Left ventricle myocardium inferior (tissue), 1 donor: ENCODE measurements at places on chromosomes 1 and 21. TPM values are rescaled to one million over a fixed set of nuclear protein-coding genes. Genes with fewer than 3 reads are reported as not detected.

The KRTAP21-2 gene
- not detected for total RNA-seq

The APOBEC4 gene
- total RNA-seq = 0.11 TPM

The C1QTNF12 gene
- 0.55 TPM for total RNA-seq

The PCP4L1 gene
- total RNA-seq = not detected

The PLA2G5 gene
- 51.4 TPM for total RNA-seq

The CFAP141 gene
- total RNA-seq = not detected

- DNase-seq = no peak
Measured at GRCh38 chr1:244861683-244862082, 2.7 kb downstream of the HNRNPU start.

DNA sequence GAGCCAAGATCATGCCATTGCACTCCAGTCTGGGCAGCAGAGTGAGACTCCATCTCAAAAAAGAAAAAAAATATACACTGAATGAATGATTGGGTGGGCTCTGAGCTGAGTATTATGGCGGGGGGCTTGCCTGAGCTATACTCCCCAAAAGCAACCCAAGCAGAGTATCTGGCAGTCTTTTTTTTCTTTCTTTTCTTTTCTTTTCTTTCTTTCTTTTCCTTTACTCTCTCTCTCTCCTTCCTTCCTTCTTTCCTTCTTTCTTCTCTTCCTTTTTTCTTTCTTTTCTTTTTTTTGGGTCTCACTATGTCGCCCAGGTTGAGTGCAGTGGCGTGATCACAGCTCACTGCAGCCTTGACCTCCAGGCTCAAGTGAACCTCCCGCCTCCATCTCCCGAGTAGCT, 27.7 kb downstream of the KIAA1614 start:
- no peak for DNase-seq

GRCh38 chr1:45846931-45847330, 43.5 kb downstream of the MAST2 start:
- DNase-seq = no peak

GRCh38 chr1:17045150-17045549, 8.7 kb downstream of the SDHB start:
- no peak for DNase-seq

GRCh38 chr1:3213730-3214129, 144.7 kb downstream of the PRDM16 start:
- no peak for DNase-seq

DNA sequence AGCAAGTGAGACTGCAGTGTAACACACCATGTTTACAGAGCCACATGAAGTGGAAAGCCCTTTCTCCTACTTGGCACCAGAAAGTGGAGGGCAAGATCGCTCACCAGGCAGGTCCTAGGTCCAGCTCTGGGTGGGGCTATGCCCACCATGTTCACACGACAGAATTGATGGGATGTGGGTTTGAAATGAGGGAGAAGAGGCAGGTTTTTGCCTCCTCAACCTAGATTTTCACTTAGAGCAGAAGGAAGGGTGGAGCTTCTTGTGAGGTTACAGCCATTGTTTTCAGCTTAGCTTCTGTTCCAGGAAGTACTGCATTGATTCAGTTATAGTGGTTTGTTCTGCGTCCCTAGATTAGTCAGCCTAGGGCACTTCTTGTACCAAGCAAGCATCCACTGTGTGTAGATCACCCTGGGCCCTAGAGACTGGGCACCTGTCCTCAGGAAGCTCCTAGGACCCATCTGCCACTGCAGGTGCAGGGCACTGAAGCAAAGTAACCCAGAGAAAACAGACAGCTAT, 2.3 kb downstream of the CD53 start:
- DNase-seq = no peak

DNA sequence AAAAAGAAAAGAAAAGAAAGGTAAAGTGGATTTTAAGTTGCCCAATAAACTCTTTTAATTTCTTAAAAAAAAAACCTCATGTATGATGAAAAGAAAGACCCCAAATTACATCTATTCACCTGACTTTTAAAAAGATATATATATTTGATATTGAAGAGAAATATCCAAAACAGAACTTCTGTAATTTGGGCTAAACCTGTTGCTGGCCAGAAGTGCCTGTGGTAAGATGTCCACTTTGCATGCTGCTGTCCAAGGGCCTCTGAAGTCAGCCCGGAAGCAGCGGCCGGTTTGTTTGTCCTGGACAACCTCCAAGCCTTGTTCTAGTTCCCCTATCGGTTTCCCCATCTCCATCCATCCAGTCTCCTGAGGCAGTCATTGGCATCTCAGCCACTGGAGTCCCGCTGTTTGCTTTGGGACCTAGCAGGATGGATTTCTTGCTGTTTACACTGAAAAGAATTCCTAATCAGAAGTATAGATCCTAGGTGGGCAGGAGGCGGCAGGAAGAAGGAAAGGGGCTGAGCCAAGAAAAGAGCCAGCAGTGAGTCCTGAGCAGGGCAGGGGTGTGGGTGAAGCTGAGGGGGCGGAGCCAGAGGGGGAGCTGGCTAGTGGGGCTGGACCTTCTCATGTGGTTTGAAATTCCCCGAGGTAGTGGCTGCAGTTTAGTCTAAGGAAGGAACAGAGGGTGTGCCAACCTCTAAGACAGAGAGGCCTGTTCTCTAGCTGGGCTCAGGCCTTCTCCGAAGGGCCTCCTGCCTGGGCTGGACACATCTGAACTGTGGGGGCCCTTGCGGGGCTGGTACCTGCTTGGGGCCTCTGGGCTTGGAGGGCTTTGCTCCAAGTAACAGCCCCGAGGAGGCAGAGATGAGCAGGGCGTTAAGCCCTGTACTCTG, 3.3 kb downstream of the NCMAP start:
- DNase-seq = peak; percentile 48

DNA sequence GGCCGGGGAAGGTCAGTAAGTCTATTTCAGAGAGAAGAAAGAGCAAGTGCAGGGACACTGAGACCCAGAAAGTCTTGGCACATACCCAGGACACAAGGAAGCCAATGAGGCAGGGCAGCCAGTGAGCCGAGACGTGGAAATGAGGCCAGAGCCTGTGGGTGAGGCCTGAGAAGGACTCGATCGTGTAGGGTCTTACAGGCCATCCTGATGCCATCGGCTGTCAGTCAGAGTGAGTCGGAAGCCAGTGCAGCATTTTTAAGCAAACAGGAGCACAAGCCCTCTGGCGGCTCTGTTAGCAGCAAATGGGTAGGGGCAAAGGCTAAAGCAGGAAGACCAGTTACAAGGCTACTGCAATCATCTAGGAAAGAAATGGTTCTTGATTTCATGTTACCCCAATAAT, 6.1 kb upstream of the GJB3 start:
- DNase-seq = no peak

- DNase-seq = no peak
Measured at GRCh38 chr1:5595531-5596170, 396.6 kb downstream of the NPHP4 start.

GRCh38 chr1:8554956-8555534, 237.1 kb downstream of the SLC45A1 start:
- DNase-seq = no peak

GRCh38 chr21:32764186-32764585, 7.4 kb downstream of the PAXBP1 start:
- no peak for DNase-seq

DNA sequence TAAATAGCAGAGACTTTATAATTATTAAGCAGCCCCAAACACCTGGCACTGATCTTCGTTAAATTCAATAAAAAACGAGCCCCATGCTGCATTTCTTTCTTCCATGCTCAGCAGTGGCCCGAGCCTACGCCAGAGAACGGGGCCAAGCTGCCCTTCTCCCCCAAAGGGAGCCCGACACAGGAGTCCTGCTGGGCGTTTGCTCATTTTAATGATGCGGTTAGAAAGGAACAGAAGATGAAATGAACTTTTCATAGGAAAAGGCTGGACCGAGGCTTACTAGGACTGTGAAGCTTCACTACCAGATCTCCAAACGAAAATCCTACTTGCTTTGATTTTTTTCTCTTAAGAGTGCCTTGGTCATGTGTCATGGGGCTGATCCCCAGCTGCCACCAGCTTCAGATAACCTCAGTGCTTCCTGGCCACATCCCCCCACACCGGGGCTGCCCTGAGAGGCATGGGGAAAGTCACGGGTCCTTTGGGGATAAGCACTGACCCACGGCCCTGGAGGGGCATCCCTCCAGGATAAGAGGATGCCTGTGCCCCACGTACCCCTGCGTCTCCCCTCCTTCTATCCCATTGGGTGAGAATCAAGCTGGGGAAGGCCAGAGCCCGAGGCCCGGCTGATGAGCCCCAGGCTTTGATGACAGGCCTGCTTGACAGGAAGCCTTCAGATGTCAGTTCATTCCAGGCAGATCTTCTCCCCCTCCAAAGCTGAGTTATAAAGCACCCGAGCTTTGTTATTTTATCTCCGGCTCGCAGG, 34.2 kb downstream of the PGBD5 start:
- DNase-seq = no peak

DNA sequence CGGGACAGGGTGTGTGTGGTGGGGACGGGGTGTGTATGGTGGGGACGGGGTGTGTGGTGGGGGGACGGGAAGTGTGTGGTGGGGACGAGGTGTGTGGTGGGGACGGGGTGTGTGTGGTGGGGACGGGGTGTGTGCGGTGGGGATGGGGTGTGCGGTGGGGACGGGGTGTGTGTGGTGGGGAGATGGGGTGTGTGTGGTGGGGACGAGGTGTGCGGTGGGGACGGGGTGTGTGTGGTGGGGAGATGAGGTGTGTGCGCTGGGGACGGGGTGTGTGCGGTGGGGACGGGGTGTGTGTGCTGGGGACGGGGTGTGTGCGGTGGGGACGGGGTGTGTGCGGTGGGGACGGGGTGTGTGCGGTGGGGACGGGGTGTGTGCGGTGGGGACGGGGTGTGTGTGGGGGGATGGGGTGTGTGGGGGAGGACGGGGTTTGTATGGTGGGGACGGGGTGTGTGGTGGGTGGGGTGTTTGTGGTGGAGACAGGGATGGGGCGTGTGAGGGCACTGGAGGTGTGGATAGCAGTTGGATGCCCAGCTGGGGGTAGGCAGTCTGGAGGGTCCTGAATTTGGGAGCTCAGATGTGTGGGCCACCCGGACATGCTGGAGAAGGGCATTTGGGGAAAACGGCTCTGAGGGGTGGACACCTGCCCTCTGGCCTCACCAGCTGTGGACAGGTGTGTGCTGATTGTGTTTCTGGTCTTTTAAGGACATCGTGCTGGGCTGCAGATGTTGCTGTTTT, 16.9 kb downstream of the IBA57 start:
- DNase-seq = no peak

- DNase-seq = no peak
Measured at GRCh38 chr1:200302921-200303290, 106.9 kb downstream of the ZNF281 start.

DNA sequence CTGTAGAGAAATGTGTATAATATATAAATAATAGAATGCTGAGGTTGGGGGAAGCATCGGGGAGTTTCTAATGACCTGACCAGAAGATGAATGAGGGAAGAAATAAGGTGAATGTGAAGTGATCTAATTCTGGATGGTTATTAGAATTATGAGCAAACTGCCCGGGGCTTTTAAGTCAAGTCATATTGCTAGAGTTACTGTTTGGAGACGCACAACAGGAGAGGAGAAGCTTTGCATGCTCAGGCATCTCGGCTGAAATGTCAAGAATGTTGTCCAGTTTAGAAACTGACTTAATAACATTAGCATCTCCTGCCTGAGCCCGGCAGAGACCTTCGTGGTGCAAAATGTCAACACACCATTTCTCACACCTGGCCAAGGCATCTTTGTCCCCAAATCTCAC, 119.1 kb downstream of the RRAGC start:
- DNase-seq = no peak

GRCh38 chr1:118907466-118907865, 80.7 kb downstream of the TBX15 start:
- no peak for DNase-seq

- DNase-seq = no peak
Measured at GRCh38 chr1:110573314-110573713, 32.8 kb downstream of the KCNA2 start.

- no peak for DNase-seq
Measured at GRCh38 chr1:93554883-93555872, 107.3 kb downstream of the FNBP1L start.

GRCh38 chr1:89706700-89707012, 73.7 kb downstream of the LRRC8C start:
- DNase-seq = no peak

DNA sequence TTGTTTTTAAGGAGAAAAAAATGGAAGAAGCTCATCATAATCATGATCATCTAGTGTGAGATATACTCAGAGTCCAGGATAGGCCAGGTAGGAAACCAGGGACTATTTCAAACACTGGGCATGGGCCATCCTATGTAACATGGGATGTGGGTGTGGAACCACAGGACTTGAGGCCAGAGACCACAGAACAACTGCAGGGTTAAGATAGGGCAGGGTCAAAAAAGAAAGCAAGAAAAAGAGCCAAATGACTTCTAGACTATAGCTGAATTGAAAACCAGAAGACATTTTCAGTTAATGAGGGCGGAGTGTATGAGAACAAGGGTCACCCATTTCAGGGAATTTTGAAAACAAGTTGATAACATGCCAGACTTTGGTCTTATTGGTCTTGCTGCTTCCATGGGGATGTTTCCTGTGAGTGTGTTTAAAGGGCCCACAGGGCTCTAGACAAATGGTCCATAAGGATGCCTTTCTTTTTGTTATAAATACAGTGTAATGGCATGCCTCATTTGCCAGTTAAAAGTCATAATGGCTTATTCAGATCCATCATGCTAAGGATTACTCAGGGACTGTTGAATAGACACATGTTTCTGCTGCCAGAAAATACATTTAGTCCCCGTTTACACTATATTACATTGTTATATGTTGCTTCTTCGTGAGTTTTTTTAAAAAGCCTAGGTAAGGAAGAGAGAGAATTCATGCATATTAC, 182.0 kb upstream of the C21orf91 start:
- DNase-seq = no peak

DNA sequence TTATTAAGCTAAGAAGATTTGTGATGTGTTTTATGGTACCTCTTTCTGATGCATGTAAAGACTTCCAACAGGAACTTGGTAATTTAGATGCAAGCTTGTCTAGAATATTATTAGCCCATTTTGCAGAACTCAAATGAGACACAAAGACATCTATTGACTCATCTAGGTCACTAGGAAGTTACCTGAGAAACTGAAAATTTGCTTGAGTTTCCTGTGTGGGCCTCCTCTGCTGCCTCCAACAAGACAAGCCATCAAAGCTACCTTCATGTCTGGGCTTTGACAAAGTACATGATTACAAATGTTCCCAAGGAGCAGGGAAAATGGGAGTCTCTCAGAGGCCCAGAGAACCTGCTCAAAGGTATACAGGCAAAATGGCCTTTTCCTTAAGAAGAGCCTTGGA, 5.6 kb downstream of the RUNX1 start:
- DNase-seq = no peak

DNA sequence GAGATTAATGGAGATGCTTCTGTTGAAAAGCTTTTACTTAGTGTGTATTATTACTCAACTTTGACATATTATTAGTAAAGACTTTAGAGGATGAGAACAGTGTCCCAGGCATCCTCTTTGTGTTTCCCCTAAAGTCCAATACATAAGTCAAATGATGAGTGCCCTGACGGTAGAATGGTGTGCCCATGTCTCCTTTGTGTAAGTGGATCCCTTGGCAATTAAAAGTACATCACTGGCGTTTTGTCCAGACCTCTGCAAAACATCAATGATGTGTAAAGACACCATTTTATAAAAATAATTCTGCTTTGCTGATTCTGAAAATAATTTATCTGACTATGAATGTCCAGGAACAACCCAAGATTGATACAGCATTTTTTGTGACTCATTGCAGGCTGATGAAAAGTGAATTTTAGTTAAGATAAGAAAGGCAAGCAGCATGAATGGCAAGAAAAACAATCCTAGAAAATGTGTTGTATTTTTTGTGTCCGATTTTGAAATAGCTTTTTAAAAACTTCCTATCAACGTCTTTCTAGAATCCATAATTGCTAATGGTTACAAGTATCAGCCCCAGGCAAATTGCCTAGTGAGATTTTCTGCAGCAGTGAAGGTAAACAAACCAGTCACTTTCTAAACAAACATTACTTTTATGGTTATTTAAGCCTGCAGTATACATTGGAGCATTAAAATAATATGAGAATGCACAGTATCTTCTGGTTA, 251.5 kb downstream of the PTPRC start:
- DNase-seq = no peak
